ENCODE measurements at places on chromosomes 12 and 14.

GRCh38 chr12:49201595-49202295, 12.9 kb upstream of the TUBA1A start:
- peak; percentile 86 for DNase-seq

- peak; percentile 45 for DNase-seq
Measured at GRCh38 chr14:99619835-99620834, 16.1 kb upstream of the CCDC85C start.

DNA sequence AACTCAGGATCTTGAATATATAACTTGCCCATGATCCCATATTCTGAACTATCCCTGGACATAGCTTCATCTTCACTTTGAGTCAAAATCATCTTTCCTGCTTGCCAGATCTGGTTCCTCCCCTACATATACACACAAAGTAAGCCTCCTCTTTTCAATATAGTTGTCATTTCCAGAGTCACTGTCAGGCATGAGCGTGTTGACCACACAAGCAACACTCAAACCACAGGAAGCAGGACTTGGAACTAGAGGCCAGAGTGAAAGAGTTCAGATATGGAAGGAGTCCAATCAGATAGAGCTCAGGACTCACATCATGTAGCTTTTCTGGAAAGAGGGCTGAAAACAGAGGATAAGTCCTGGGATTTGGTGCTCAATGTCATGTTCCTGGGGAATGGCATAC, 1140.6 kb downstream of the BCL11B start:
- no peak for DNase-seq

DNA sequence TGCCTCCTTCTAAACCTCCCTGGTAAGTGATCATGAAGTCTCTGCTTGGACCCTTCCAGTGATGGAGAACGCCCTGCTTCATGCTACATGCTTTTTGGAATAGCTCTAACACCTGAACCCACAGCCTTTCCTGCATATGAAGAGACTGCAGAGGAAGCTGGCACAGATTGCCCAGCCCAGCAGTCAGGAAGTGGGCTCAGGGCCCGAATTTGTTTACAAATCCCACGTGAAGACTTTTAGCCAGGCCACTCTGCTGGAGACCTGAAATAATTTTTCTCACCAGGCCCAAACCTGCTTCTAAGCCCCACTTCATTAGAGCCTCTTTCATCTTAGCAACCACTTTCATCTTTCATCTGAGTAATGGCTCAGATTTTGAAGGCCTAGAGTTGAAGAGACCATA, 22.9 kb downstream of the RTN1 start:
- no peak for DNase-seq

- no peak for DNase-seq
Measured at GRCh38 chr12:104258476-104259067, 43.0 kb downstream of the TXNRD1 start.

GRCh38 chr14:66468778-66469367, 17.3 kb upstream of the CCDC196 start:
- DNase-seq = no peak

GRCh38 chr12:4172999-4173398, 100.6 kb upstream of the CCND2 start:
- peak; percentile 39 for DNase-seq

GRCh38 chr12:27822076-27822712, 42.2 kb upstream of the MANSC4 start:
- DNase-seq = peak; percentile 84

- DNase-seq = peak; percentile 97
Measured at GRCh38 chr12:115354007-115354890, 670.3 kb upstream of the TBX3 start.

DNA sequence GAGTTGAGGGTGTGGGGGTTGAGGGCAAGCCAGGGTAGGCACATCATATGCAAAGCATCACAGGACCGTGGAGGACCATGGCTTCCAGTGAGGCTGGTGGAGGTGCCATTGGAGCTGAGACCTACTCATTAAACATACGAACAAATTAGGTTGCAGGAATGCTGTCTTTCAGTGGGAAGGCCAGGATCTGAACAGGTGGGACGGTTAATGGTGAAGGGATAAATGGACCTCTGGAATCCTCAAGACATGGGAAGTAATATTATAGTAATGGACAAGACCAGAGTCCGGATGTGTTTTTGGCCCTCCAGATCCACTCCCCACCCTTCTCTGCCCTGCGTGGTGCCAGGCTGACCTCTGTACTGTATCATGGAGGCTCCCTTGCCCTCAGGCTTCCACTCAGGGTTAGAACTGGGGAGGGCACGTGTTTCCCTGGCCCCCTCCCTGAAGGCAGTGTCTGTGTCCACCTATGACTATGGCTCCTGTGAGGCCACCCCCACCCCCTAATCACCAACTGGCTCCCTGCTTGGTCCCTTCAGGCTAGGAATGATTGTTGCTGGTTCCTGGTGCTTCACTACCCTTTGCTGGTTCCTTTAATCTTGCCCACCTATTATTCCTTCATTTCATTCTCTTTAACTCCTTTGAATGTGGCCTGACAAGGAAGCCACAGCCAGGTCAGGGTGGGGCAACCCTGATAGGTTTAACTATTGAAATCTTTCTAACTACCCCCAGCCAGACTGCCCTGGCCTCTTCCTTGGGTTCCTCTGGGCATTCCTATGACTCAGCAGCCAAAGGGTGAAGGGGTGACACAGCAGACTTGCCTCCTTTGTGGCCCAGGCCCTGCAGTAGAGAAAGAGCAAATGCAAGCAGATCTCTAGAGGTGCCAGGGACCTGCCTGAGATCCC, 10.7 kb downstream of the DHRS2 start:
- no peak for DNase-seq

DNA sequence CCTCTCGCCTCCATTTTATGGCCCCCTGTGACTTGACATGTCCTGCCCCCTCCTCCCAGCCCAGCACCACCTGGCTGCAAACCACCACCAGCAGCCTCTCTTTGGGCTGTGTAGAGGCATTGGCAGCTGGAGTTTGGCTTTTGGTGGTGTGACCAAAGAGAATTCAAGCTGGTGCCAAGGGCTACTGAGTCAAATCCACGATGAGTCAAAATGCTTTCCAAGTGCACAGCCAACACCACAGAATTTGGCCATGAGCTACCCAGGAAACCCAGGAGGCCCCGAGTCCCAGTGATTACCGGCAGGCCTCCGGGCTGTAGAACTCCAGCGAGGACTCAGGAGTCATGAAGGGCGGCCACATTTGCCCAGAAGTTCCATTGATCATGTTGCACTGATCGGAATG, 53.8 kb downstream of the SCARB1 start:
- peak; percentile 13 for DNase-seq

DNA sequence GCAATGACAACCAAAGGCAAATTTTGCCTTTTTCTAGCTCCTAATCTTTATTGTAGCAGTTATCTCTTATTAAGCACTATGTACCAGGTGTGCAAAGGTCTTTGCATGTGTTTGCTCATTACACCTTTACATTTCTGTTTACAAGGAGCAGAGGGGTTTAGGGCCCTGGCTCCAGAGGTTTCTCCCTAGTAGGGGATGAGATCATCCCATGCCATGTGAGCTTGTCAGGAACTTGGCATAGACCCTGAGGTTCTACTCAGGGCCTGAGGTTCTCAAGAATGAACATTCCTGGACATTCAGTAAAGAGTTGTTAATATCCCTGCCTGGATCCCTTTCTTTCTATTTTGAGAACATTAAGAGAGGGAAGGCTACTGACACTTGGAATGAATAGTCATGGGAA, 292.0 kb downstream of the RPAP3 start:
- DNase-seq = peak; percentile 66

DNA sequence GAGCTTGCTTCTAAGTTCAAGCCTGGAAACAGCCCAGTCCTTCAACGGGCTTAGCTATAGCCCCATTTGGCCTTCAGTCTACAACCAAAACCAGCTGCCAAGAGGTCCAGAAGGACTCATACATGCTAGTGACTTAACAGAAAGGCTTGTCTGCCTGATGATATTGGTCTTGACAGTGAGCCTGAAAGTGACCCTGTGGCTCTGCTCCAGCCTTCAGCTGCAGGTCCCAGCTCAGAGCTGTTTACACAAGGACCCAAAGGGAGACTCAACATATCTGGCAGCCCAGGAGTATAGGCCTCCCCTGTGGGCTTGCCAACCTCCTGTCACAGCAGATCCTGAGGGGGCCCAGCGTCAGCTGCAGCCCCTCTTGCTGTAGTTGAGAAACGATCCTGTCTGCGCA, 27.5 kb downstream of the COX16 start:
- no peak for DNase-seq

GRCh38 chr12:107891967-107892366, 117.5 kb downstream of the ASCL4 start:
- DNase-seq = no peak

GRCh38 chr14:52923902-52924575, 26.8 kb downstream of the FERMT2 start:
- no peak for DNase-seq
